ENCODE measurements at places on chromosomes 1 and 21. TPM values are rescaled to one million over a fixed set of nuclear protein-coding genes. Genes with fewer than 3 reads are reported as not detected.

The ACTL8 gene
- polyA plus RNA-seq: not detected

The SKI gene
- 65.8 TPM for polyA plus RNA-seq

The KIF21B gene
- 1.5 TPM for polyA plus RNA-seq

The FLG2 gene
- polyA plus RNA-seq: not detected

The YBEY gene
- not detected for polyA plus RNA-seq
